Amniotic stem cell (primary cell): ENCODE measurements at places on chromosomes 7 and 10.

GRCh38 chr7:135723411-135723810, 4.6 kb downstream of the SLC13A4 start:
- DNase-seq: no peak

DNA sequence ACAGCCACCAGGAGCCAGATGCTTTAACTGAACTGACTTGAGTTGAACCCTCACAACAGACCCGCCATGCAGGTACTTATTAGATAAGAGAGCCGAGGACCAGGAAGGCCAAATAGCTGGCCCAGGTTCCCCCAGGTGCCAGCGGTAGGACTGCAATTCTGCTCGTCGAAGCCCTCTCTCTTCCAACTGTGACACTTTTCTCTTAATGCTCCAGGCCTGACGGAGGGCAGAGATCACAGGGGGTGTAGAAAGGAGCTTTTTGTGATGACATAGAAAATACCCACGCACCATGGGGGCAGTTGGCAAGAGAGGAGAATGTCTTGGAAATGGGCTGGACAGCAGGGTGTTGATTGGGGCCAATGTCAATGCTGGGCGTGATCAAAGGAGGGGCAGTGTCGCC, 208.5 kb downstream of the PLXNA4 start:
- DNase-seq: no peak

DNA sequence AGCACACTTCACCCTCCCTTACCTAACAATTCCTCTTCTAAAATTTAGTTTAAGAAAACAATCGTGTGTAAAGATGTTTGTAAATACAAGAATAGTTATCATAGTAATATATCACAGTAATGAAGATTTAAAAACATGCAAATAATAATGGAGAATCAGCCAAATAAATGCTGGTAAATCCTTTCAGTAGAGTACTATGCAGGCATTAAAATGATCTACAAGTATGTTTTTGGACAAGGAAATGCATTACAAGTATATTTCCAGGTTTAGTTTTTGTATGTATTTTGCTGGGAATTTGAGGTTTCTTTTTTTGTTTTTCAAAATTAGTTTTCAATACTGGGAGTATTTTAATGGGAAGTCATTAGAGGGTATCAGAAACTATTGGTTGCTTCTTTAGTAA, 22.7 kb downstream of the TPST1 start:
- DNase-seq: no peak

DNA sequence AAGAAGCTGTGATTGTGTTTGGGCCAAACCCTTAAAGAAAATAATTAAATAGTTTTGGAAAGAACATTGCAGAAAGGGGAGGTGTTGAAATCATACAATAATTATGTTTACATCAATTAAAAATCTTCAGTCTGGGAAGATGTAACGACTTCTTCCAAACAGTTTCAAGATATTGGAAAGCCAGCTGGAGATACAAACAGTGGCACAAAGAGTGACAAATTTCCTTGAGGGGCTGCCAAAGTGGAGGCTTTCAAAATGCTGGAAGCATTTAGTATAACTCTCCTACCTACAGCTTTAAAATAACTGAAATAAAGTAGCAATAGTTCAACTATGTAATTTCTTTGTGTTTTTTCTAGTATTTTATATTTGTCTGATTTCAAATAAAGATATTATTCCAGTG, 405.0 kb downstream of the DNAJB9 start:
- no peak for DNase-seq

DNA sequence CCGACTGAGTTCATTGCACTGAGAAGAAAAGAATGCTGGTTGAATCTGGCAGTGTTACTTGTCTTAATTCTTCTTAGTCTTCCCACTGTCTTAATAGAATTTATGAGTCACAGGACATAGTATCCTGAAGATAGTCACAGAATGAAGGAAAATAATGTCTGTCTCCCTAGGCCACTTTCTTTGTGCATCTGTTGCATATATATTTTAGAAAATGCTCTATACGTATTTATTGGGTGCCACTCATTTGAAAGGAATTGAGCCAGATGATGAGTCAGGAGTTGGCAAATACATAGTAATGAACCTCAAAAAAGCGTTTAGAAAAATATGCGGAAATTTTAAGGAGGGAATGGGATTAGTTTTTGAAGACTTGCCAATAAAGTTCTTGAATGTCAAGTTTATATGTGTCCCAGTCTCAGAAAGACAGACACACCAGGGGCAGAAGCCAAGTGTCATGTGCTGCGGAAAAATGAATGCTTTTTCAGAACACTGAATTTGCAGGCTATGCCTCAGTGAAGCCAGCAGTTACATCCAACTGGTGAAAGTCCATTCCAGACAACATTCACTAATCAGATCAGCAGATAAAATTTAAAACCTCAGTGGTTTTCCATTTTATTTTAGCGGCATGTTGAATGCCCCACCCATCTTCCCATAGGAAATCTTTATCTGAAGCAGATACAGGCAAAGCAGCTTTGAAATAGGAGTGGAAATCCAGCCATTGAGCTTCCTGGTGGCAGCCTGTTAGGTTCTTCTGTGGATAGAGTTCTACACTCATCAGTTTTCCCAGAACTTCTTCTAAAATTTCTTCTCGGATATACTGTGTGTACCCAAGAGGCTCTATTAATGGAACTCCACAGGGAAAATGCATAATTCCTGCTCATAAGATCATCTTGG, 308.4 kb downstream of the BICC1 start:
- DNase-seq: no peak

- peak; percentile 21 for DNase-seq
Measured at GRCh38 chr7:142412551-142413193, 154.8 kb upstream of the PRSS58 start.

DNA sequence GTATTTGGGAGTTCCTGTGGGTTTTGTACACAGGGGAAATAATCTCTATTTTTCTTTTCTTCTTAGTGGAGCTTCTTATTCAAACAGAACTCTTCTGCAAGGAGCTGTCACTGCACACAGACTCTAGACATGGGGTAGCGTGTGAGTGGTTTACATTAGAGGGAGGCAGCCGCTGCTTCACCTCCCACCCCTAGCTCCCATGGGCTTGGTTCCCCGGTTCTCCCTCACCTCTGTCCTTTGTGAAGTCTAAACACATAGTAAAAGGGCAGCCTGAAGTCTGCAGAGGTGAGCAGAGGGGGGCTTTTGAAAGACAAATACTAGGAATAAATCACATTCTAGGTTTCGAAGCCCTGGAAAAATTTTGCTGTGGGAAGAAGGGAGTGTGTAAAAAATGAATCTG, 5.5 kb downstream of the ASB4 start:
- DNase-seq: no peak

GRCh38 chr10:125158601-125159485, 1.5 kb downstream of the CTBP2 start:
- DNase-seq: no peak

- no peak for DNase-seq
Measured at GRCh38 chr10:97788552-97789442, 17.0 kb upstream of the SFRP5 start.

GRCh38 chr7:114209968-114210367, 204.6 kb upstream of the FOXP2 start:
- no peak for DNase-seq

GRCh38 chr10:65818990-65819389, 1106.8 kb upstream of the LRRTM3 start:
- no peak for DNase-seq

GRCh38 chr10:104256335-104256961, 1.8 kb downstream of the GSTO1 start:
- no peak for DNase-seq

DNA sequence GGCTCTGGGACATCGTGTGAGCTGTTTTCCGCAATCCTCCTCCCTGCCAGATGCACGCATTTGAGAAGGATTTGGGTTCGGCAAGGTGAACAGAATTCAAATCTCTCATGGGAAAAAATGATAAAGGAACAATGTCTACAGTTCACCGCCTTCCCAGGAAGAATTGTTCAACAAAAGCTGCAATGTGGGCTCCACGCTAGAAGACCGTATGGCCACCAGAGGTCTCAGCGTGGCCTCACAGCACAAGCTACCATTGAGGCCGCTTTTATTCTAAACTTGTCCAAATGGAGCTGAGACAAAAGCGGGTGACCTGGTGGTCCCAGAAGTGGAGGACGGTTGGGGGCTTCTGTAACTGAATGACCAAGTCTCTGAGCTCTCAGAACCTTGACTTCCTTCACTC, 733.1 kb downstream of the PARD3 start:
- DNase-seq: no peak

DNA sequence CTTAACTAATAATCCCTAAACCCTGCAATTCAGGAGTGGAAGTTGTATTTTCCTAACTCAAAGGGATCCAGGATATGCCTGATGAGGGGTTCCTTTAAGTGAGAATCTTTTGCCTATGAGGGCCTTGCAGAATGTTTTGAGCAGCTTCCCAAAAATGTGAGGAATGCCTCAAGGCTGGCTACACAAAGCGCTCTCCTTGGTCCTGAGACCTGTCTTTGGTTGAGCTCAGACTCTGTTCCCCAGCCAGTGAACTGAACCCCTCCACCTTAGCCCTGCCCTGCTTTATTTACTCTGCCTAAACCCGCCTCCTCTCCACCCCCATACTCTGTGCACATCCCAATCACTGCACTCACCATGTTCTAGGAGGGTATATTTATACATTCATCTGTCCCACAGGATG, 108.6 kb downstream of the NRCAM start:
- DNase-seq: no peak

DNA sequence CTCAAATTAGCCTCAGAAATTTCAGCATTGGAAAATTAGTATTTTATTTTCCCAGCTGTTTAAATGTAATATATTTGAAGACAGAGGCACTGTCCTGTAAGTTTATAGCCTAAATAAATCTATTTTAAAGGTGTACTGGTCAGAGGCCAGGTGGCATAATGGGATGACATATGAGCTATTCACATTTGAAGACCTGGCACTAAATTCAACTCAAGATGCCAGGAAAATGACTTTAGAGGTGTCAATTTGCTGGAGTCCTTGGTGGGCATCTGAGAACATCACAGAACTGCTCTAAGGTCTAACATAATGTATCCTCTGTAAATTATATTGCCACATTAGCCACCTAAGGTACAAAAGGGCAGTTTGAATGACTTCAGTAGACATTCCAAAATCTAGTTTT, 348.9 kb upstream of the BMPER start:
- DNase-seq: no peak

- no peak for DNase-seq
Measured at GRCh38 chr10:20771051-20771450, 126.1 kb downstream of the NEBL start.

GRCh38 chr7:7138897-7139296, 43.4 kb upstream of the C1GALT1 start:
- no peak for DNase-seq

- DNase-seq: no peak
Measured at GRCh38 chr7:52547308-52547910, 488.0 kb upstream of the POM121L12 start.

DNA sequence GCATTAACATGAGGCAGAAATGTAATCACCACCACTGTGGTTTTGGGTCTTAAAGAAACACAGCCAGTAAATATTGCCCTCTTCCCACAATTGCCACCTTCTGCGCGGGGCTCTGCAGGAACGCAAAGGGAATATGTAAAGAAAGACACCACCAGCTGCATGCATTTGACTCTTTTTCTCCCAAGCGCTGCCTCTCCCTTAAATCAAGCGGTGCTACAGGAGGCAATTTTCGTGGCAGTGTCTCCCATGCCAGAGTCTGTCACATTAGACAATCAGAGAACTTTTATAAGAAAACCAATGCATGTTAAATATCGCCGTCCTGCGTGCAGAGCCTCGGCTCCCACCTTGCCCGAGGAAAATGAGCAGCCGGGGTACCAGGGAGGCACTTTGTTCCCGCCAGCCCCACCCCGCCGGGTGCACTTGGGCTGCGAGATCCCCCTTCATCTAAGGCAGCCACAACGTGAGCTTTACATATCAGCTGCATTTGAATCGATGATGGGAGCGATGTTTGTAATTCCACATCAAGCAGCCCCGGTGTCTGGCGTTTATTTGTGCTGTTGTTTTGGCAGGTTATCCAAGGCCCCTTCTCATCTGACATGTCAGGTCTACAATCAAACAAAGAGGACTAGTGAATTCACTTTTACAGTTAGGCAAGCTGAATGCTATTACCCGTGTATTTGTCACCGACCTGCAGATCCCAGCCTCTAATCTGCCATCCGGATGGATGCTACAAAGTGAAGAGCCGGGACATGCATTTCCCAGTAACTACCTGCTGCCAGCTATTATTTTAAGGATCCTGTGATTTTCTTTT, 72.3 kb upstream of the MGMT start:
- no peak for DNase-seq
